ENCODE measurements at places on chromosomes 1 and 21.

GRCh38 chr21:41196993-41197392, 29.0 kb downstream of the BACE2 start:
- peak; percentile 26 for DNase-seq

- DNase-seq, result peak; percentile 23
Measured at GRCh38 chr1:225476538-225476988, 48.7 kb upstream of the LBR start.

DNA sequence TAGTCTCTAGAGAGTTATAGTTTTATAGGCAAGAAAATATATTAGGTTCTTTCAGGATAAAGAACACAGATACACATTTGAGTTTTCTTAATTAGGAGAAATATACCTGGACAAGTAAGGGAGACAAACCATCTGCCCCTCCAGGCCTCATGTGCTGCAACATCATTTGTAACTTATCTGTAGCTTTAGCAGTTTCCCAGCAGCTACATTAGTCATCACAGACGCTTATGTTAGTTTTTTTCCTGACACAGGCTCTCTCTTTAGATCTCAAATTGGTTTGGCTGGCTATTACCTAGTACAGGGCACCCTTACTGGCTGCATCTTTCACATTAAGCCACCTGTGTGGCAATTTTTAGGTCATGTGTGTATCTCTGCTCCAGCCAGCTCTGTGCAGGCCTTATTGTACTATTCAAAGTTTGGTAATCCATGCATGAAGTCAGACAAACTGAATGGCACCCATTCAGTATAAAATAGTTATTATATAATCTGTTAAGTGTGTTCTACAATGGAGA, 25.9 kb downstream of the GNPAT start:
- no peak for DNase-seq

- no peak for DNase-seq
Measured at GRCh38 chr21:36207577-36208320, 51.1 kb downstream of the DOP1B start.

DNA sequence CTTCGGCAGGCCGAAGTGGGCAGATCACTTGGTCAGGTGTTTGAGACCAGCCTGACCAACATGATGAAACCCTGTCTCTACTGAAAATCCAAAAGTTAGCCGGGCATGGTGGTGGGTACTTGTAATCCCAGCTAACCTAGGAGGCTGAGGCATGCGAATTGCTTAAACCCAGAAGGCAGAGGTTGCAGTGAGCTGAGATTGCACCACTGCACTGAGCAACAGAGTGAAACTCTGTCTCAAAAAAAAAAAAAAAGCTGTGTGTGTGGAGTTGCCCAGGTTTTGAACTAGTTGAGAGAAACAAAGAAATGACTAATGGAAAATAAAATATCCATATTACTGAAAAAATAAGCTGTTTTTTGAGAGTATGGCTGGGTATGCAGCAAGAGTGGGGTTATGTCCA, 100.2 kb downstream of the GTF2B start:
- no peak for DNase-seq

DNA sequence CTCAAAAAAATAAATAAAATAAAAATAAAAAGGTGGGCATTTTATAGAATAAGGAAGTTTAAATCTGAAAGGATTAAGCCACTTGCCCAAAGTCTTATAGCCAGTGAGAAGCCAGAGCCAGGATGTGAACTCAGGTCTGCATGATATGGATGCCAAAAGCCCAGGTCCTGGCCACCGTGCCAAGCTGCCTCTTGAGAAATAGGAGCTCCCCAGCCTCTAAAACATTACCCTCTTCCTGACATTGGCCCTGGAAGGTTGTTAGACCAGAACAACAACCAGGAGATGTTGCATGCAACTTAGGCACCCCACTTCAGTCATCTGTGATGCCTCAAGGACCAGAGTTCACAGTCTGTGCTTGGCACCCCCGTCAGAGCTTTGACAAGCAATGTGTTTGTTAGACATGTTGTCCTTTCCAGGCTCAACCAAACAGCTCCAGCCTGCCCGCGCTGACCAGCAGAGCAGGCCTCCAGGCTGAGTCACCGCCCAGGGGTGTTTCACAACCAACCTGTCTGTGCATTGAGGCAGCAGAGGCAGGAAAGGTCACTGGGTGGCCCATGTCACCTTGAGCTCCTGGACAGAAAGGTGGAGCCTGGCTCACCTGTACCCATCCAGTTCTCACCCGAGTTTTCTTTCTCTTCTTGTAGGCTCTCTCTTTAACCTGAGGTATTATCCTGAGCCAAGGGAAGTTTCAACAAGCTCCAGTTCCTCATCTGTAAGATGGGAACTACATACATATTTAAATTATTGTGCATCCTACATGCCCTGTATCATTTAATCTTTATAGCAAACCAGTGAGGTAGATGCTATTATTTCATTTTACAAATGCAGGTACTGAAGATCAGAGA, 14.9 kb upstream of the MED18 start:
- DNase-seq, result peak; percentile 24

- no peak for DNase-seq
Measured at GRCh38 chr1:206833106-206833680, 32.2 kb upstream of the IL20 start.

DNA sequence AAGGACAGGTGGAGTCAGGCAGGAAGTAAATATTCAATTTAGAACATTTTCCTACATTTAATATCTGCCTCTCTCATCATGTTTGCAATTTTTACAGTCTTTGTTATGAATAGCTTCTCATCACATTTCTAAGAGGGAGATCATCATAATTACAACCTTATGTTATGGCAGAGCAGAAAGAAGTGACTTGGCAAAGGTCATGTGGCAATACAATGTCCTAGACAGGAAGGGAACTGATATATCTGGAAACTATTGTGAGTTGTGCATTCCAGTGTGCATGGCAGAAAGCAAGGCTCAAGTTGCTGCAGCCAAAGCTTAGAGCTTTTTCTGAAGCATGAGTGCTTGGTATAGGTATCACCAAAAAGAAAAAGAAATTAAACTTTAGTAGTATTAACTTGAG, 43.8 kb upstream of the PRRX1 start:
- DNase-seq, result no peak

DNA sequence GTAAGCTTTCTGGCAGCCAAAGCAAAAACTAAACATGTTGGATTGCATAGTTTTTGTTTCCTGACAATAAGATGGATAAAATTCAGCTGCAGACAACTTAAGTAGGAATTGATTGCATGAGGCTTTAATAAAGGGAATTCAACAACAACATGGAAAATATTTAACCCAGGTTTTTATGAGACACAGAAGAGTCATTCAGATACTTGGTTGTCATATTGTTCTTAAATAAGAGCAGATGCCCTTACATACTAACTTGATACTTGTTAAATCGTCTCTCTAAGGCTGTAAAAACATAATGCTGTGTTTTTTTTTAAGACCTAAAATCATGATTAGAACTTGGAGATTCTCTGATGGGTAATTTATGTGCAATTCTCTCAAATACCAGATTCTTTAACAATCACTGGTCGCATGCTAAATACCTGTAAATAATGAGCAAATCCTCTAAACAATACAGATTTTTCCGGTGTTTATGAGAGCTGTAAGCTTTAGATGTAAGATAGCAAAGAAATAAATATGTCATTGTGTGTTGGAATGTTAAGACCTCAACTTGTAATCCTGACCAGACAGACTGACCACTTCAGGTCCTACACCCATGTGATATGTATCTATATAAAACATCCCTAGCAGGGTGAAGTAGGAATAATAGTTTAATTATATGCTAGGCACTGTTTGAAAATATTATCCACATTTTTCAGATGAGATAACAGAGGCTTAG, 37.8 kb upstream of the CD34 start:
- no peak for DNase-seq

GRCh38 chr1:244448279-244449036, 3.3 kb downstream of the ADSS2 start:
- no peak for DNase-seq

DNA sequence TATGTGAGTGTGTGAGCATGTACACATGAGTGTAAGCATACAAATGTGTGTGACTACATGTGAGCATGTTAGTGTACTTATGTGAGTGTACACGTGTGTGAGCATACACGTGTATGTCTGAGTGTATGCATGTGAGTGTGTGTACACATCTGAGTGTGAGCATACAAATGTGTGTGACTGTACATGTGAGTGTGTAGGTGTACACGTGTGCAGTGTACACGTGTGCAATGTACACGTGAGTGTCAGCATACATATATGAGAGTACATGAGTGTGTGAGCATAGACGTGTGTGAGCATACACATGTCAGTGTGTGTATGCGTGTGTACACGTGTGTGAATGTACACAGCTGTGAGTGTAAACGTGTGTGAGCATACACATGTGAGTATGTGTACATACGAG, 170.6 kb downstream of the HUNK start:
- DNase-seq, result no peak

DNA sequence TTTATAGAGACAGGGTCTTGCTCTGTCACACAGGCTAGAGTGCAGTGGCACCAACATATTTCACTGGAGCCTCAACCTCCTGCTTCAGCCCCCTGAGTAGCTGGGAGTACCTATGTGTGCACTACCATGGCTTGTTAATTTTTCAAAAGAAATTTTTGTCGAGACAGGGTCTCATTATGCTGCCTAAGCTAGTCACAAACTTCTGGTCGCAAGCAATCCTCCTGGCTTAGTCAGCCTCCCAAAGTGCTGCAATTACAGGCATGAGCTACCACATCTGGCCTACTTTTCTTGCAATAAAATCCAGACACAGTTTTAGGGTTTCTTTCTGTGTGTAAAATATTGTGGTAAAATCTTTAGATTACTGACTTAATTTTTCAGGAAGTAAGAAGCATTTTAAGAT, 27.9 kb upstream of the NTPCR start:
- DNase-seq, result no peak

DNA sequence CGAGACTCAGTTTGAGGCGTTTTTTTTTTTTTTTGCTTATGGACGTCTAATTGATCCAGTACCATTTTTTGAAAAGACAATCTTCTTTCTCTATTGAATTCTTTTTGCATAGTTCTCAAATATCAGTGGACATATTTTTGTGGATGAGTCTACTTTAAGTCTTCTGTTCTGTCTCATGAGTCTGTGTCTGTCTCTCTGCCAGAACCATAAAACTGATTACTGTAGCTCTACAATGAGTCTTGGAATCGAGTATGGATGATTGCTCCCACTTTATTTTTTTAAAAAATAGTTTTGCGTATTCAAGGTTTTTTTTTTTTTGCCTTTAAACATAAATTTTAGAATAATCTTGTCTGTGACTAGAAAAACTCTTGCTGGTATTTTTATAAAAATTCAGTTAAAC, 323.5 kb downstream of the ZNF326 start:
- DNase-seq, result no peak

- no peak for DNase-seq
Measured at GRCh38 chr1:83704350-83704749, 294.6 kb downstream of the TTLL7 start.

DNA sequence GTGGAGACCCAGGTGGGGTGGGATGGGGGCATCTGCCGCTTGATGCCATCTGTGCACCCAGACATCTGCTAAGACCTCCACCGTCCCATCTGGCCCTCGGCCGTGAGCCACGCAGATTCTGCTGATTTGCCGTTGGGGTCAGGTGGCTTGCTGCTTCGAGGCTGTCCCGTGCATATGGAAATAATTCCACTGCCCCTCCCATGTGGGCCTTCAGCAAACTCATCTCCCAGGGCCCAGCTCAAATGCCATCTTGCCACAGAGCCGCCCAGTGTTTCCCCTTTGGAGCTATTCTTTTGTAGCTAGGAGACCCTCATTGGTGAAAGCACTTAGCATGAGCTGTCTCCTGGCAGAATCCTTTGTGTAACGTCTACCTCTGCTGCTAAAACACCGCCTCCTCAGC, 99.8 kb downstream of the KAZN start:
- DNase-seq, result no peak

DNA sequence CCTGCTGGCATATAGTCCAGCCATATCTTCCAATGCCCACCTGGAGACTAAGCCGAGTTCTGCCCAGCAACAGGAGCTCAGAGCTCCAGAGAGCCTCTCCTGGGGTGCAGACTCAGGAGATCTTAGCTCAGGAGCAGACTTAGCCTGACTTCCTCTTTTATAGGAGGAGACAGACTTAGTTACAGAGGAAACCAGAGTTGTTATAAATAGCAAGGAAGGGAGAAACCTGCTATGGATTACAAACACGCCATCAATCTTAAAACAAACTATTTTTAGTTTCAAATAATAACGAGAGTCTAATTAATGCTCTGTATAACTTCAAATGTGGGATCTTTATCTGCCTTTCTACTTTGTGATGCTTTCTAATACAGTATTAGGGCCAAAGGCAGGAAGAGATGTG, 3.3 kb upstream of the KIF21B start:
- no peak for DNase-seq

DNA sequence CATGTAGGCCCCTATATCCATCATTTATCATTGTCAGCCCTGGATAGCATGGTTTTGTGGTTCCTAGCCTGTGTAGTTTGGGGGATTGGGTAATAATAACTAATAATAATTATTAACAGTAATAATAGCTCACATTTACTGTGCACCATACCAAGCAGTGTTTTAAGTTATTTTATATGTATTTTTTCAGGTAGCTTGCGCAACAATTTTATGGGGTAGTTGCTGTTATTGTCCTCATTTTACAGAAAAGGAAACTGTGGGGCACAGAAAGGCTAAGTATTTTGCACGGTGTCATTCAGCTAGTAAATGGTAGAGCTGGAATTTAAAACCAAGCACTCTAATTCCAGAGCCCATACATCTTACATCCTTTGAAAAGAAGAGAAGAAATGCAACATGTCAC, 179.8 kb downstream of the HS2ST1 start:
- no peak for DNase-seq

DNA sequence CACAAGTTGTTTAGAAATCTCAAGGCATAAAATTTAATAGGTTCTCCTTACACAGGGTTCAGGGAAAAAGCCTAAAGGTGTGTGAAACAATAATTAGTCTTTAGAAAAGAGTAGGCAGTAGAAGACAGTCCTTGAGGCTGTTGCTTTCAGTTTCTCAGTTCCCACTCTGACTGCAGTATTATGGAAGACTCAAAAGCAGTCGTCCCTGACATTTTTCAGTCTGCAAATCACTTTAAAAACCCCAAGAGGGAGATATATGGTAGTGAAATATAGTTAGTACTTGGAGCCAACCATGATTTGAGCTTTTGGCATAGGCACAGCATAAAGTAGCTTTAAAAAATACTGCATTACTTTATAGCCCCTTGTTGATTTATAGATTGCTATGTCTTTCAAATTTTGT, 299.7 kb downstream of the OLFM3 start:
- no peak for DNase-seq

- no peak for DNase-seq
Measured at GRCh38 chr1:58983162-58983561, 199.3 kb upstream of the JUN start.
